ENCODE measurements at places on chromosomes 2 and 18.

- no peak for DNase-seq
Measured at GRCh38 chr2:147463881-147464520, 380.8 kb upstream of the ACVR2A start.

DNA sequence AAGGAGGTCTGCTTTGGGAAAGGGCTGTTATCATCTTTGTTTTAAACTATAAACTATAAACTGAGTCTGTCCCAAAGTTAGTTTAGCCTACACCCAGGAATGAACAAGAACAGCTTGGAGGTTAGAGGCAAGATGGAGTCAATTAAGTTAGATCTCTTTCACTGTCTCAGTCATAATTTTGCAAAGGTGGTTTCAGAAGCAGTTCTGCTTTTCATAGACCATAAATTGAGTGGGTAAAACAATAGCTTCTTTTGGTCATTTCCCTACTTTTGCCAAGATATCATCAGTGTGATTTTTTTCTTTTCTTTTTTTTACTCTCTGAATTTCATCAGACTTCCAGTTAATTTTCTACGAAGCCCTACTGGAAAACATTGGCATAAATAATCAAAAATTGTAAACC is 117.0 kb downstream of the AP1S3 start:
- DNase-seq: no peak

DNA sequence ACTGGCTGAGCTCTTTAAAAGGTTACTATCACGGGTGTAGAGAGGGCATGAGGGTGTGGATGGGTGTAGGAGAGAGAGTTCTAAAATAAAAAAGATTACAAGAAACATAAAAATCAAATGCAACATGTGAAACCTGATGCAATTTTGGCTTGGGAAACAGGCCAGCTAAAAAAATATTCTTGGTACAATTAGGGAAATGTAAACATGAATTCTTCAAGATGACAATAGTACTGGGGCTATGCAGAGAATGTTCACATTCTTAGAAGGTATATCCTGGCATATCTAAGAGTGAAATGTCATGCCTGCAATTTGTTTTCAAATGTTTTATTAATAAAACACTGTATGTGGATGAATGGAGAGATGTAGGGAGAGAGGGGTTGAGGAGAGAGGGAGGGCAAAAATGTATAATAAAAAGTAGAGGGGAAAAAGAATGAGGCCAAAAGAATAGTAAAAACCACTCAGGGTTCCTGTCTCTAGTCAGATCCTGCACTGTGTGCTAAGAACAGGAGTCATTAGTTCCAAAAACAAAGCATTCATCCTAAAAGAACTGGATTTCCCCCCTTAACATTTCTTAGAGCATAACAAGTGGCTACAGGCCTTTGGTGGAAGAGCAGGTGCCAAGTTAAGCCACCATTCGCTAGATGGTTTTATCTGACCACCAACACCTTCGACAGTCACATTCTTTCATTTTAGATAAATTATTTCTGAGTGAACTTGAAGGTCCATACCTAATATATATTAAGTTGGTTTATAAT is 77.3 kb downstream of the LPIN2 start:
- no peak for DNase-seq

DNA sequence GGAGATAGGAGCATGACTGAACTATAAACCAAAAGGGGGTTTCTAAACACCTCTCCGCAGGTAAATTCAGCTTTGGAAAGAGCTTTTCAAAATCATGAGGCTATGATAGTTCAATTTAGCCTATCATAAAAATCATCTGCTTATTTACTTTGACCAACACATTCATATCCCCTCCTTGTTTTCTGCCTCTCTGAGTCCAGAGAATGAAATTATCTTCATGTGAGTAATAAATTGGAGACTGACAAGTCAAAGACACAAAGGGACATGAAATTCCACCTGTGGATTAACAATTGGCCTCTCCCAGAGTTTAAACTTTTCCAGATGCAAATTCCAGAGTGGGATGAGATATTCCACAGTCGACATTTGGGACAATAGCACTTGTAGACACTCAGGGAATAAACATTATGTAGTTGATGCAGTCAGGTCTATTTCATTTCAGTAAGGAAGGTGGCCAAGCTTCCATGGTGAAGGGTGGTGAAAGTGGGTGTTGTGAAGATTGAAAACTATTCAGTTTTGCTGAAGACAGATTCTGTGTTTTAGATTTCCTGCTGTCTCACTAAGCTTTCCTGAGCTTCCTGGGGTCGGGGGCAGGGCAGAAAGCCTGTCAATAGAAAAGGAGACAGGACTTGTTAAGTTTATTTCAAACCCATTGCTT is 84.7 kb downstream of the CDC42EP3 start:
- DNase-seq: no peak

- no peak for DNase-seq
Measured at GRCh38 chr2:31430439-31431165, 16.1 kb upstream of the XDH start.

DNA sequence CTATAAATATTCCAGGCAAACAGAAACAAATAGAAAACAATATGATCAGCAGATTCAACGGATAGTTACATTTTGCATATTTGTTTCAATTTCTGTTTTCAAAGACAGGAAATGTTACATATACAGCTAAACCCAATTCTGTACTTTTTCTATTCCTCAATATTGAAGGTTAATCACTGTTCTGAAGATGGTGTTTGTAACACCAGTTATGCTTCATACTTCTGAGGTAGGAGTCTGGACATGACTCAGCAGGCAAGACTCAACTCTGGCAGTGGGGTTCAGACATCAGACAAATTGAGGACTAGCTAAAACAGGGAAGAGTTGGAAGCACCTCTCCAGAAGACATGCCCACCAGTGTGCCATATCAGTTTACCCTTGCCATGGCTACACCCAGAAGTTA is 16.6 kb downstream of the SERPINB13 start:
- no peak for DNase-seq

DNA sequence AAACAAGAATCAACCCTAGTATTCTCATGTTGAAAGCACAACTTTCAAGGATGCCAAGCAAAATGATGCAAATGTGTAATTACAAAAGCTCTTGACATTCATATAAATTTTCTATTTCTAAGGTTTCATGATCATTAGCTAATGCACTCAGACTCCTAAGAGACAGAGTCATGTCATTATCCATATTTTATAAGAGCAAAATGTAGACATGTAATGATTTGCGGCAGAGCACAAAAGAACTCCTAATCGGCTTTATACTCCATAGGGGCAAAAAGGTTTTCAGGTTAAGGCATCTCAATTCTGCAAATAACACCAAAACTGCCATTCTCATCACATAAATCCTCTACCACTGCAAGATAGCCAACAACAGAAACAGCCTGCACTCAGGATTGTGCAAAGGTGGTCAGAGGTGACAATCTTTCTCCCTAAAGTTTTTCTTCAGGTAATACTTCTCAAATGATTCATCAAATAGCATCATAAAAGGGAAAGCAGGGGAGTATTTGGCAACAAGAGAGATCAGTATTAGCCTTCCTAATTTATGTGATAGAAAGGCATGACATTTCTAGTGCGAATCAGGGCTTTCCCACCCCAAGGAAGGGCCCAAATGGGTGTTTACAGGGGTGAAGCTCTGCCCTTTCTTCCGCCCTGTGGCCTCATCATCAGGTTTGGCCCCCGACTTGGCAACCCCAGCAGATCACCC is 64.7 kb downstream of the STK39 start:
- no peak for DNase-seq

GRCh38 chr2:41657226-41657625 is 390.6 kb upstream of the PKDCC start:
- no peak for DNase-seq

- DNase-seq: no peak
Measured at GRCh38 chr2:12318427-12319057, 398.2 kb upstream of the TRIB2 start.

DNA sequence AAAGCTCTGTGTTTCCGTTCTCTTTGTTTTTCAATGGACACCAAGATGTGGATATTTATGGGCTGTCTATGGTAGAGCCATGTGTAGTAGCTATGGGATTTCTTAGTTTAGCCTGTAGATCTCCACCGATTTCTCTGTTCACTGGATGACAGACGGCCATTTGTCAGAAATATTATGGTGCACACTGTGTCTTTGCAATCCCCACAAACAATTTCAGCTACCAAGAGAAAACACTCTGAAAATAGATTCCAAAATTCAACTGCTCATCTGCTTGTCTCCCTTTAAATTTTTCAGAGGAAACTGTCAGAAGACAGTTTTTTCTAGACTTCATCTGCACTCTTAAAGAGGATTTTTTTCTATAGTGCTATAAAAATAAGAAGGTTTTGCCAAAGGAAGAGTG is 166.8 kb downstream of the CD226 start:
- DNase-seq: no peak

GRCh38 chr2:160222546-160223283 is 22.6 kb upstream of the ITGB6 start:
- DNase-seq: no peak

- DNase-seq: peak; percentile 37
Measured at GRCh38 chr2:230160112-230160660, 59.6 kb downstream of the SP110 start.

DNA sequence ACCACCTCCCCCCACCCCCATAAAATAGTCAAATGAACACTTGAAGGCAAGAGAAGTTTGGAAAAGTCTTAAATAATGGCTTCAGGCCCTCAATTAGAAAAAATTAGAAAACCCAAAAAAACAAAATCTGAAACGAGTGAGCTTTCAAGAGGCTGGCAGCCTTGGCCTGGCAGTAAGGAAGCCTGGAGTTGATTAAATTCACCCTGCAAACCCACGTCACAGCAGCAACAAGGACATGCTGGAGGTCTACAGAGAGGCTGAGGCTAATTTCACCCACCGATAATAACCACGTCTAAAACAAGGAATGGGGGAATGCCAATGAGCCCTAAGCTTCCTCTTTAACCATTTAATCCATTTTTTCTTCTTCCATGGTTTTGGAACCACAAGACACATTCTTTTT is 122.7 kb upstream of the SMAD7 start:
- DNase-seq: no peak

- no peak for DNase-seq
Measured at GRCh38 chr18:46035696-46036680, 36.1 kb downstream of the PSTPIP2 start.

- no peak for DNase-seq
Measured at GRCh38 chr2:129469389-129469788, 510.1 kb upstream of the RAB6C start.

- no peak for DNase-seq
Measured at GRCh38 chr2:44975571-44976450, 33.4 kb downstream of the SIX2 start.

DNA sequence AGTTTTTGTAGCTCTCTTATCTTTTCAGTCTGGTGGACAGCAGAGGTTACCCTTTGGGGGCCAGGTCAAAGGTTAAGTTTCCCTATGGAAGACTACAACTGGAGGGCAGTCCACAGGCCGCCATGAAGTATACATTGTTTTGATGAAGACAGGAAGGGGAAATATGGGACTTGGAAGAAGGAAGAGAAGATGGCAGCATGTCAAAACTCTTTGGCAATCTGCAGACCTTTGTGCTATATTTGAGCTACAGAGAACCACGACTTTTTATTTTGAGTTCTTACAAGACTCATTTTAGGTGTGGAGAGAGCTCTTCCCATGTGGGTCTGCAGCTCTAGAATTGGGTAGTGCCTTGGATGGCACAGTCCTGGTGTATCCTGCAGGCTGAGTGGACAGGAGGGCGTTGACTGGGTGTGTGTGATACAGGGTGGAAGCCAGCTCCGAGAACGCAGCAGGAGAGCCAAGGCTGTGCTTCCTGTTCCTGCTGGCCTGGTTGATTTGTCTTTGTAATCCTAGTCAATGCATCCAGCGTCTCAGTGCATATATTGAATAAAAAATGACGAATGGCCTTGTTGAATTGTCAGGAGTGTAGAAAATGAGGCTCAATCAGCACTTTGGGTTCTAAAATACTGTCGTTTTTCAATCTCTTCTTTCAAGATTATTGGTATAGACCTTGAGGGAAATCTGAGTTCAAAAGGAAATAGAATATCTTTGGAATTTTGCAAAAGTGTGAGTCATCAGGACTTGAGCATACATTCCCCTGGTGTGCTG is 11.5 kb downstream of the ITGA6 start:
- DNase-seq: no peak

DNA sequence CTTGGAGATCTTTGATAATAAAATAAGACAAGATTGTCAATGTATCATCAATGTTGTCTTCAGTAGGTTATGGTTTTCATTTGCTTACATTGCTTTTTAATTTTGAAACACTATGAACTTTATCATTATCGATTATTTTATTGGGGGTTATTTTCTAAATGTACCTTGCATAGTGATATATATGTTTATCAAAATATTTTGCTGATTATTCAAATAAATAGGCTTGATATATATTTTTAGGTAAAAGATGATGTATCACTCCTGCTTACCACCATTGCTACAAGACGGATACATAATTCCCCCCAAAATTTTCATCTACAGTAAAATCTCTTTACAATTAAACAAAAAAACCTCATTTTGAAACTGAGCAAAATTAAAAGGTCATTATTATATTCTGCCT is 293.8 kb downstream of the SUCLG1 start:
- DNase-seq: no peak

All from stimulated activated CD4-positive, alpha-beta T cell treated with anti-CD3 and anti-CD28 coated beads, Interleukin-1b, Interleukin-23, amount 100 ng/mL, for 48 hours (primary cell).